Ovary (tissue), 10 donors: ENCODE measurements at places on chromosomes 5 and 9.

- DNase-seq: peak; percentile 97
Measured at GRCh38 chr5:95730730-95731570, at the start of gene RHOBTB3. Gene RHOBTB3, plus strand, starts transcription at chr5:95731336. Its CDS starts 347 bp downstream, at chr5:95731683.

GRCh38 chr5:142758062-142758795 lies 11.9 kb upstream of the ARHGAP26 start:
- DNase-seq: no peak

GRCh38 chr5:17763301-17763700 lies 129.0 kb downstream of the TAF11L14 start:
- DNase-seq: no peak

GRCh38 chr5:33241802-33242201 lies 199.0 kb upstream of the TARS1 start:
- no peak for DNase-seq

- DNase-seq: no peak
Measured at GRCh38 chr9:124802426-124802825, 25.5 kb downstream of the OLFML2A start.

DNA sequence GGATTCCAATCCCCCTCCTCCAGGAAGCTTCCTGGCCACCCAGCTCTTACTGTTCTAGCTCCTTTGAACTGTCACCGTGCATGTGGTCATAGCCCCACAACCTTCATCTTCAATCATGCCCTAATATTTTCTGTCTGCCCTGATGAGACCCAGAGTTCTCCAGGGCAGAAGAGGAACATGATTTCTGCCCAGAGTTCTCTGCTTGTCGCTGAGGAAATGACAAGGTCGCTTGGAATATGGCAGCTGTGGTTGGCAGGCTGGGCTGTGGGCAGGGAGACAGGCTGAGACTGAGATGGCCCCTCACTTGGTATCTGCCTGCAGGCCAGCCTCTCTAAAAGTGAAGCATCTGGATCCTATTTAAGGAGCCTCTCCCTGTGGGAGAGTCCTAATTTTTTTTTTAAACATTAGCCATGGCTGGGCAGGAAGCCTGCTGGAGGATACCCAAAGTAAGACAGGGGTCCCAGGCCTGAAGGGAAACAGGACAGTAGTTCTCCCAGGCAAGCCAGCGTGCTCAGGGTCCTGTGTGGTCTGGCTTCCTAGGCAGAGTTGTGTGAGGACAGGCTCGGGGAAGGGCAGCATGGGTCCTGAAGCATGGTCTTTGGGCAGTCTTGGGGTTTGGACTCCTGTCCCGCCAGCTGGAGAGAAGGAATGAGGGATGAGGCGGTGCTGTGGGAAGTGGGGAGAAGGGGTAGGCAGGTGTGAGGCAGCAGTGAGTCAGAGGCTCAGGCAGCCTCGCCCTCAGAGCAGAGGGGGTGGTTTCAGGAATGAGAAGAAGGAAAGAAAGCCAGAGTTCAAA lies 242.1 kb downstream of the FSTL4 start:
- DNase-seq: no peak

GRCh38 chr5:131994533-131995226 lies 16.8 kb downstream of the ACSL6 start:
- no peak for DNase-seq

- DNase-seq: no peak
Measured at GRCh38 chr9:103615994-103616393, 478.1 kb upstream of the SMC2 start.

- DNase-seq: no peak
Measured at GRCh38 chr9:27771803-27772545, 198.7 kb upstream of the C9orf72 start.

DNA sequence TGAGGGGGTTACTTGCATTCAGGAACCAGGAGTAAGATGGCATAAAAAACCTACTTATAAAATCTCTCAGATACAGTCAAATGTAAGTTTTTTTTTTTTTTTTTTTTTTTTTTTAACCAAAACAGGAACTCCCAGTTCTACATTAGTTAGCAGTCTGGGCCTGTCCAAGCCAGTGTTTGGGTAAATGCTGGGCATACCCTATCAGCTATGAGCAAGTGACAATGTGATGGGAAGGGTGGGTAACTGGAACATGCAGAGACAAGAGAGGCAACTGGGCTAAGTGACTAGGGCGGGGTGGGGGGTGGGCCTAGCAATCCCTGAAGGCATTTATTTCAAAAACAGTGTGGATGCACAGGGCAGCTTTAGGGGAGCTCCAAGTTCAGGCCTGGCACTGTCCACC lies 2.3 kb downstream of the NMRK1 start:
- no peak for DNase-seq

DNA sequence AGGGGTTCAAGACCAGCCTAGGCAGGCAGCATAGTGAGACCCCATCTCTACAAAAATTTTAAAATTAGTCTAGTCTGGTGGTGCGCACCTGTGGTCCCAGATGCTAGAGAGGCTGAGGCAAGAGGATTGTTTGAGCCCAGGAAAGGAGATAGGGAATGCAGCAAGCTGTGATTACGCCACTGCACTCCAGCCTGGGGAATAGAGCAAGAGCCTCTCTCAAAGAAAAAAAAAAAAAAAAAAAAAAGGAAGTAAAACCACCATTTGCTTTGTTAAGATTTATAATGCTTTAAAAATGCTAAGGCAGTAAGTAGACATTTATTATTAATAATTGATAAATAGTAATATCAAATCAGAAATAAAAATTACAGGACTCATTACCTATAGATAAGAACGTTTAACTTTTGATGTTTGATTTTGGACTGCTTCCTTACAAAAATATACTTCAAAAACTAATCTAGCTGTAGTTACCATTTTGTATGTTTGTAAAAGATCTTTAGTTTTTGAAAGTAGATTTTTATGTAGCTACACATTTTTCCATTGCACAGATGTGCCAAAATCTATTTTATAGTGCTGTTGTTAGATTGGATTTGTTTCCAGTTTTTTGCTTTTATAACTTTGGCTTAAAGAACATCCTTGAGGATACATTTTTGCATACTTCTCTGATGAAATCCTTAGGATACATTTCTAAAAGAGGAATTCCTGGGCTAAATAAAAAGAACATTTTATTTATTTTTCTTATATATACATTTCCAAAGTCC lies 86.4 kb downstream of the INIP start:
- no peak for DNase-seq

- DNase-seq: no peak
Measured at GRCh38 chr5:153592081-153592480, 101.6 kb downstream of the GRIA1 start.

DNA sequence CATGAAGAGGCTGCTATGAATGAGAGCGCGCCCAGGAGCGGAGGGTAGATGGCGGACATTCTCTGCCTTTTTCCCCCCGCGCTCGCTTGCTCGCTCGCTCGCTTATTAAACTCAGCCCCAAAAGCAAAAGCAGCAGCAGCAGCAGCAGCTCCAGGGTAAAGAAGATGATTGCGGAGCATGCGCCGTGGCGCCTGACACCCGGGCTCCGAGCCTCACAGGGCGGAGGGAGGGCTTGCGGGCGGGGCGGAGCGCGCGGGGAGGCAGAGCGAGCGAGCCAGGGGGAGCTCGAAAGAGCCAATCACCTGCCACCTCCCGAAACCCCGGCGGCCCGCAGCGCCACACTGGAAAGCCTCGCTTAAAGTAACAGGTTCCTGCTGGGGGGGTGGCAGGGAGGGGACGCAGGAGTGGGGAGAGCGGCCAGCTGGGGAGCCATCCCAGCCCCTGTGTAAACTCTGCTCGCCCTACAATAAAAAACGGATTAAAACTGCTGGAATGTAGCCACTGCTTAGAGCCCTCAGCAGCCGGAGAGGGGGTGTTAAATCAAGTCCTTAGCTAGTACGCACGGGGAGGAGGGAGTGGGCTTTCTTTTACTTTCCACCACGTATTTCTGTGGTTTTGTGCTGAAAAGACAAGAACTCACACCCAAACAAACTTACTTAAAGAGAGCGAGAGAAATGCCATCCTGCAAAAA lies at the start of gene MLLT3:
Gene MLLT3, minus strand, starts transcription at position 170 of the 691 bp plus-strand sequence.
- peak; percentile 95 for DNase-seq

GRCh38 chr5:115977988-115978387 lies 15.7 kb downstream of the LVRN start:
- no peak for DNase-seq

GRCh38 chr5:113164021-113164420 lies 187.4 kb downstream of the DCP2 start:
- no peak for DNase-seq

- DNase-seq: no peak
Measured at GRCh38 chr9:70010015-70010414, 33.6 kb upstream of the MAMDC2 start.

DNA sequence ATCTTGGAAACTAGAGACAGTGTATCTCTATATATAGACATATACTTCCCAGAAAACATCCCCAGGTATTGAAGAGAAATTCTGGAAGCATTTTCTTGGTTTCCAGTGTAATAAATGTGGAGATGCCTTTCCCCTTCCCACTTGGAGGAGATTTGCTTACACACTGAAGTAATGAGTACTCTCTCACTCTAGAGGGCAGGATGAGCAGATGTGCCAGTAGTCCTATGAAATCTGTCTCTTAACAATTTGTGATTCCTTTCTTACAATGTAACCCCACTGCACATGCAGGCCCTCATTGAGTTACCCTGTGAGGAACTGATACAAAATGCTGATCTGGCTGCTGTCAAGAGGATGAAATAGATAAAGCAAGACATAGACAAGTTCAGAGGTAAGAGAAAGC lies 567.2 kb downstream of the SLCO4C1 start:
- no peak for DNase-seq

GRCh38 chr5:10451137-10451824 lies 9.6 kb downstream of the ROPN1L start:
- no peak for DNase-seq

- DNase-seq: no peak
Measured at GRCh38 chr5:141519605-141520565, 31.0 kb downstream of the PCDHGC5 start.

DNA sequence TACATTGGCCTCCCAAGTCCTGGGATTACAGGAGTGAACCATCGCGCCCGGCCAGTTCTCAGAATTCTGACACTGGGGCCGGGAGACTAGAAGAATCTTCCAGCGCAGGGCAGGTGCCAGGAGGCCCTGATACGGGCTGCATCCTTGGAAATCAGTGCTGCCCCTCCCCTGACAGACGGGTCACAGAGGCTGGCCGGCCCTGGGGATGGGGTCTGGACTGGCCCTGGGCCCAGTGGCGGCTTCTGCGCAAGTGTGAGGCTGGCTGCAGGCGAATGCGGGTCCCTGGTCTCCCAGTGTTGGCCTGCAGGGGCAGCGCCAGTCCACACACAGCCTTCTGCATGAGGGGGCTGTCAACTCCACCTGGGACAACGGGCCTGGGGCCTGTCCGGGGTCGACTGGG lies 831 bp upstream of the TBC1D9B start:
- peak; percentile 57 for DNase-seq

DNA sequence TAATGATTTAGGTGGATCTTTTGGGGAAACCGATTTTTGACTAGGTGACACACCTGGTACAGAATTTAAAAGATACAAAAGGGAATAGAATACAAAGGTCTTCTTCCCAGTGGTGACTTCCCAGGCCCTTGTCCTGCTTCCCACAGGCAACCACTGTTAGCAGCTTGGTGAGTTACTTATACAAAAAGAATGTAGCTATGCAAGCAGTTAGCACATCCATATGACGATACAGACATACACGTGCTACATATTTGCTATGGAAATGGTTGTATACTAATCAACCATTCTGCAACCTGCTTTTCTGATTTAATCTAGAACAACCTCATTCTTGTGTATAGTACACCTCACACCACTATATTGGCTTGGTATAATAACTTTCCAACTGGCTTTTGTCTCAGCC lies 51.0 kb downstream of the OTULIN start:
- DNase-seq: no peak

- no peak for DNase-seq
Measured at GRCh38 chr5:116939641-116940040, 365.0 kb upstream of the SEMA6A start.

DNA sequence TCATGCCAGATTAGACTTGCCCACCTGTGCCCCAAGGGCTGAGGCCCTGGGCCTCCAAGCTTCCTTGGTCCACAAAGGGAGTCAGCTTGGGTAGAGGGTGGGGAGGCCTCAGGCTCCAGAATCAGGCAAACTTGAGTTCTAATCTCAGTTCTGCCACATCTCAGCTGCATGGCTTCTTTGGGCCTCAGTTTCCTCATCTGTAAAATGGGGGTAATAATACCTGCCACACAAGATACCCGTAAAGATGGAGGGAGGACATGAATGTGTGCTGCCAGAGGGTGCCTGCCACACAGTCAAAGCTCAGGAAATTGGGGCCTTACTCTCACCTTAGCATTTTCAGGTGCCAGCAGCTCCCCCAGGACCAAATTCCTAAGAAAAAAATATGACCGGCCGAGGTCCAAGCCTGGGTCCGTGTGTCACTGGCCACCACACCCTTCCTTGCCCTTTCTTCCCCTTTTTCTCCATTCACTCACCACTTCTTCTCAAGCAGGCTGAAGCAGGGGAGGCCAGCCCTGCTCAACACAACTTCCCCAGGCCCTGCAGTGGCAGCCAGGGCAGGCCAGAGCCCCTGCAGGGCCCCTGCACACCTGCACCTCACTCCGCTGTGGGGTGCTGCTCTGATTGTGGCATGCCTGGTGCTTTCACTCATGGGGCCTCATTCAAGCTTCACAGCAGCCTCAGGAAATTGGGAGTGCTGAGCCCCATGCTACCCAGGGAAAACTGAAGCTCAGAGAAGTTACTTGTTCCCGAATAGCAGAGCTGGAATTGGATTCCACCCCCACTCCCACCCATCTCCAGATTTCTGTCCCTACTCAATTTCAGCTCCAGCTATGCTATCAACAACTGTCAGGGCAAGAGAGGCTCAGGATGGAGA lies 3.9 kb downstream of the RGS14 start:
- no peak for DNase-seq

DNA sequence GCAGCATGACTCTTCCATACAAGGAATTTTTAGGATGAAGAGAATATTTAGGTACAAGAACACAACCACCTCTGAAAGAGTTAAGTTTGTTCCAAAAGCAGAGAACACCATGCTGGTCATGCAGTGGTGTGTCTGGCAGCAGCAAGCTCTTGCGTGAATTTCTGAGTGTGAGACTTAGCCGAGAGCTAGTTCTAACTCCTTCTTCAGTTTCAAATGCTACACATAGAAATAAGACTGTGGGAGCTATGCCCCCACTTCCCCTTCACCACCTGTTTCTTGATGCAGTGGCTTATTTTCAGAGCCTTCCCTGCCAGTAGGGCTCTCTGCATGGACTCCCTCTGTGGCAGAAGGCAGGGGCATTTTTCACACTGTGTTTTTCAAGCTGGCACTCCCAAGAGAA lies 122.9 kb upstream of the ZNF366 start:
- DNase-seq: no peak

DNA sequence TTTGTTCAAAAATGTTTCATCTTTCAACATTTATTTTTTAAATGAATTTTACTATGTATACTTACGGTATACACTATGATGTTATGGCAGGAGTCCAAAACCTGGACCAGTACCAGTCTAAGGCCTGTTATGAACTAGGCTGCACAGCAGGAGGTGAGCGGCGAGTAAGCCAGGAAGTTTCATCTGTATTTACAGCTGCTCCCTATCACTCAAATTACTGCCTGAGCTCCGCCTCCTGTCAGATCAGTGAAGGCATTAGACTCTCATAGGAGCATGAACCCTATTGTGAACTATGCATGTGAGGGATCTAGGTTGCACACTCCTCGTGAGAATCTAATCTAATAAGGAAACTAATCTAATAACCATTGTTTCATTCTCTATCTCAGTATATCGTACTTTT lies 715.5 kb upstream of the PTPRD start:
- no peak for DNase-seq
